ENCODE measurements at places on chromosomes 13 and 19. TPM values are rescaled to one million over a fixed set of nuclear protein-coding genes. Genes with fewer than 3 reads are reported as not detected.

CAMSAP3 gene
- total RNA-seq: 0.05 TPM

MYCBP2 gene
- total RNA-seq: 49.9 TPM

KLK12 gene
- not detected for total RNA-seq

USPL1 gene
- 10.2 TPM for total RNA-seq

CALR3 gene
- total RNA-seq: 0.23 TPM
